Bone marrow (tissue), 2 donors: ENCODE measurements at places on chromosomes 3 and 15.

DNA sequence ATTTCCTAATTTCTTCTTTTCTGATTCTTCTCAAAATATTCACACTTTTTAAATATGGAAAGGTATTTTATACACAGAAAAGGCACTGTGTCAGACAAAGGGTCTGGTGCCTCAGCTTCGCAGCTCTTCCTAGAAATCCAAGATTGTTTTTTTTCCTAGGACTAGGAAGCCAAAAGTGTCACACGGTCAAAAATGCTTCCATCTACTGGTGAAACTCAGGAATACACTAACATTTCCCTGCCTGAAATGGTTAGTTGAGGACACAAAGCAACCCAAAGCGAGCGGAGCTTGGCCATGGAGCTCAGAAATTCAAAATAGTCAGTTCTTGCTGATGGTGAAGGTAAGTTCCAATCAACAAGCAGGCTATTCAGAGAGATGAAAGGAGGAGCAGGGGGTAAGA, 426.5 kb upstream of the RASGRP1 start:
- no peak for DNase-seq

GRCh38 chr3:122253581-122253980, 70.1 kb downstream of the CASR start:
- no peak for DNase-seq

DNA sequence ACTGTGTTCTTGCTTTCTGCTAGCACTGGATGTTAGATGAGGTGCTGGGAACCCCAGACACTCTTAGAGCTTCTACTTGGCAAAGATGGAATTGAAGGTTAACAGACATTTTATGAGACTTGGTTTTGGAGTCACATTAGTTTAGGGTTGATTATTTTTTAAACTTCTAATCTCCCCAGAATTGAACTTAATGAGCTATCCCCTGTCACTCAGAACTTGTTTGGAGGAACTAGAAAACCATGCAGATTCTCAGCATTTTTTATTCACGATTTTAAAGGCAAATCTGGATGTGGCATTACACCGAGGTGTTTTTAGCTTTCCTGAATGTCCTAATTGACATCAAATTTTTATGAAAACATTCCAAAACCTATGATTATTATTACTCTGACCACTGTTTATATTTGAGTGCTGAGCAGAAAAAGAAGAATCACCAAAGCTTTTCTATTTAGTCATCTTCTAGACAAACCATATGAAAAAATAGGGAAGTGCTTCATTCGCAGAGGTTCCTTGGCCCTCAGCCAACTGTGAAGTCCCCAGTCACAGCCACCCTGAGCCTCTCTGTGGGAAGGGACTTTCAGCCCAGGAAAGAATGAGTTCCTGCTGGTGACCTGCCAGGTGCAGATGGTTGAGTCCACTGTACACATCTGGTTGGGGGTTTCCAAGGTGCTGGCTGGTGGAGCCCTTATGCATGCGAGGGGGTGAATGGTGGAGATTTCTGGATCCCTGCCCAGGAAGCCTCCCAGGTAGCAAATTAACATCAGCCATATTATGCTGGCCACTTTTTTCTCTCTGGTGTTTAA, 196.0 kb upstream of the TOPAZ1 start:
- peak; percentile 67 for DNase-seq

DNA sequence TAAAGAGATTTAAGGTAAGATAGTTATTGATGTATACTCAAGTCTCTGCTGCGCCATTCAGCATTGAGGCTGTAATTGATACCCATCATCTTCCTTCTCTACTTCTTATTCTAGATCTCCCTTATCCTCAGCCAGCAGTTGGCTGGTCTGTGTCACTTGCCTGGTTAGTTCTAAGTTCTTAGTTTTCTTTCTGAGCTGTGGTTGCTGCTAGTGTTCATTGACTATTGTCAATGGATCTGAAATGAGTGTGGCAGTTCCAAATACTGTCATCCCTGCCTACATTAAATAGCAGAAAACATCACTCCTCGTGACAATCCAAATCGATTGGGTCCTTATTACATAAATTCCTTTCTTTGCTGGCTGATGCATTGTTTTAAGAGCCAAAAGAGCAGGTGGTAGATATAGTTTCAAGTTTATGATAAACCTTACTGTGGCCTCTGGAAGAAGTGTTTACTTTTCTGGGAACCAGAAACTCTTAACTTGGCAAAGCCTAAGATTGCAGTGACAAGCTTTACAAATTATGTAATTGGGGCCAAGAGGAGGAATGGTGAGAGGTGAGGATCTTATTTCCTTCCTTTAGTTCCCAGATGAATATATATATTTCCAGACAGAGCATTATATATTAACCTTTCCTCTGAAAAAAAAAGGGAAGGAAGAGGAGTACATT, 168.0 kb downstream of the GMNC start:
- no peak for DNase-seq

DNA sequence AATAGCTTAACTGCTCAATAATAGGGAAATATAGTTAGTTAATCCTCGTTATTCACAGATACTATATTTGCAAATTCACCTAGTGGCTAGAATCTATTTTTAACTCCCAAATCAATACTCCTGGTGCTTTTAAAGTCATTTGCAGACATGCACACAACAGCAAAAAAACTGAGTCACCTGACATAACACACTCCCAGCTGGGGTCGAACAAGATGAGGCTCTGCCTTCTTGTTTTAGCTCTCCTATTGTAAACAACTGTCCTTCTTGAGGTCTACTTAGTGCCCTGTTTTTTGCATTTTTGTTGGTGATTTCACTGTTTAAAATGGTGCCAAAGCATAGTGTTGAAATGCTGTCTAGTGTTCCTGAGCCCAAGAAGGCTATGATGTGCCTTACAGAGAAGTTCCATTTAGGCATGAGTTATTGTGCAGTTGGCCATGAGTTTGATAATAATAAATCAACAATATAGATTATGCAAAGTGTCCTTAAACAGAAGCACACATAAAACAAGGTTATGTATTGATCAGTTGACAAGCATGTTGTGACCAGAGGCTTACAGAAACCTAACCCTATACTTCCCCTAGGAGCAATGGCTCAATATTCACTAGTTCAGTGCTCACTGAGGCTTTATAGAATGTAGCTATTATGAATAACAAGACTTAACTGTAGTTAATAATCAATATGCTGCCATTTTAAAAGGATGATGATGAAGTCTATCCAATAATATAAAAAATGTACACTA, 18.6 kb downstream of the MAP3K13 start:
- no peak for DNase-seq

- DNase-seq, result no peak
These were observed 62.0 kb upstream of the KLF13 start for GRCh38 chr15:31264559-31265089.
